ENCODE measurements at places on chromosomes 12 and 14.

DNA sequence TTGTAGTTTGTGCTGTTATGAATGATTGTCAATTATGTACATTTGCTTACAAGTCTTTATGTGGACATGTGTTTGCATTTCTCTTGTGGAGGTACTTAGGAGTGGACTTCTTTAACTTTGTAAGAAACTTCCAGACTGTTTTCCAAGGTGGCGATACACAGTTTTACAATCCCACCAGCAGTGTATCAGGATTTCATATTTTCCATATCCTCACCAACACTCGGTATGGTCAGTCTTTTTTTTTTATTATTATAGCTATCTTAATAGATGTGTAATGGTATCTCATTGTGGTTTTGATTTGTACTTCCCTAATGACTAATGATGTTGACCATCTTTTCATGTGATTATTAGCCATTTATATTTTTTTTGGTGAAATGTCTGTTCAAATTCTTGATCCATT is 73.7 kb upstream of the KCNH3 start:
- no peak for DNase-seq

DNA sequence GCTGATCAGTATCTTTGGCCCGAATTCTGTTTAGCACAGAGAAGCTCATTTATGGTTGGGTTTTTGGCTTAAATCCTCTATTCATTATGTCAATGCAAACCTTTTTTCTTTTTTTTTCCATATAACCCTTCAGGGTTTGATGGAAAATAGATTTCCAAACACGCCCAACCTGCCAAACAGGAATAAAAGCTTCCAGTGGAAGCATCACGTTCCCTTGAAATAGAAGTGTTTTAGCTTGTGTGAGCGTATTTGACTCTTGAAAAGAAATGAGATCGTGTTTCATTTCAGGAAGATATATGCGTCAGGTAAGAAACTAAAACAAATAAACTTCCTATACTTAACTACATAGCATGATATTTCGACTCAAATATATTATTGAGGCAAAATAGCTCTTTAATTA is at the start of gene PIK3C2G:
Gene PIK3C2G, plus strand, starts transcription at position 246 of the 400 bp plus-strand sequence. CDS start 20,564 bp downstream, outside the sequence.
- no peak for DNase-seq

GRCh38 chr12:29750131-29750927 is 33.4 kb downstream of the TMTC1 start:
- no peak for DNase-seq

- no peak for DNase-seq
Measured at GRCh38 chr12:128644664-128645296, 179.0 kb downstream of the SLC15A4 start.

DNA sequence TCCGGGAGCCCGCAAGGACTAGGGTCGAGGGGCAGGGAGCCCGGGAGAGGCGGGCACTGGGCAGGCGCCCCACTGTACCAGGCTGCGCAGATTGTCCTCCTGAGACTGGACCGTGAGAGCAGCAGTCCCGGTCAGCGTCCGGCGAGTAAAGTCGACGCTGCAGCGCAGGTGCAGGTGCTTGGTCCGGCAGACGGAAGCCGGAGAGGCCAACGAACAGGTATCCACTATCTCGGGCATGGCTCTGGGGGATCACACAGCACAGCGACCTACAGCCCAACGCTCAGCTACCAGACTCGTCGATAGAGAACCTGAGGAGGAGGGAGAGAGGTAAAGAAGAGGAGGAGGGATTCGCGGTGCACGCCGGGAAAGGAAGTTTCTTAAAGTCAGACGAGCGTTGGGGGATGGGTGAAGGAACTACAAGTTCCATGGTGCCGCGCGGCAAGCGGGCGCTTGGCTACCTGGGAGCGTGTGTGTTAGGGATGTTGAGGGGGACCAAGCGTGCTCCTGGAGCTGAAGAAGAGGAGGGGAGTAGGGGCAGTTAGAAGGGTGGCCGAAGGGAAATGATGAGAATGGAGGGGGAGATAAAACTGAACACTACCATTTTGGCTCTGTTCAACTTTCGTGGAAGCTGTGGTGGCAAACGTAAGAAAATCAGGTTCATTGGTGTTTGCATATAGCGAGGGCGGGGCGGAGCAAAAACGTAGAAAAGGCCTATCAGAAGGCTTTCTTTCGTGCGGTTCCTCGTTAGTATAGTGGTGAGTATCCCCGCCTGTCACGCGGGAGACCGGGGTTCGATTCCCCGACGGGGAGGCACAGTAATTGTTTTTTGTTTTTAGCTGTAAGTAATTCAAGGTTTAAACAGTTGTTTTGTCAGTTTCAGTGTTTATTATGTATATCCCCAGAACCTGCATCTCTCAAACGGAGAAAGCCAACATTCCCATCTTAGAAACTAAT is at the start of gene LTA4H:
Gene LTA4H, minus strand, starts transcription at position 305 of the 954 bp plus-strand sequence. Its CDS starts 68 bp downstream, at position 237.
- peak; percentile 89 for DNase-seq

- DNase-seq: no peak
Measured at GRCh38 chr12:49916129-49916919, 12.6 kb upstream of the FAIM2 start.

GRCh38 chr12:13472690-13473089 is 276.2 kb downstream of the EMP1 start:
- no peak for DNase-seq

DNA sequence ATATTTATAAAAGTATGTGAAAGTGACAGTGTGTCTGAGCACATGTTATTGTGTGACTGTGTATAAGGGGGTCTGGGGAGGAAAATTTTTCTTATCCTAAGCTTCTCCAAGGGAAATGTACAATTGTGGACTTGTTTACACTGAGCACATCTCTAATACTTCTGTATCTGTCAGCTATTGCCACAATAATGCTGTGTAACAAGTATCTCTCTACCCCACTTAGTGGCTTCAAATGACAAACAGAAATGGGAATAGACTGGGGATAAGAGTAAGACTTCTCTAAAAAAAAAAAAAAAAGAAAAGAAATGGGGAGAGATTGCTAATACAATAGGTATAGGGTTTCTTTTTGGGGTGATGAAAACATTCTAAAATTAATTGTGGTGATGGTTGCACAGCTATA is 44.3 kb upstream of the CCDC63 start:
- DNase-seq: no peak

DNA sequence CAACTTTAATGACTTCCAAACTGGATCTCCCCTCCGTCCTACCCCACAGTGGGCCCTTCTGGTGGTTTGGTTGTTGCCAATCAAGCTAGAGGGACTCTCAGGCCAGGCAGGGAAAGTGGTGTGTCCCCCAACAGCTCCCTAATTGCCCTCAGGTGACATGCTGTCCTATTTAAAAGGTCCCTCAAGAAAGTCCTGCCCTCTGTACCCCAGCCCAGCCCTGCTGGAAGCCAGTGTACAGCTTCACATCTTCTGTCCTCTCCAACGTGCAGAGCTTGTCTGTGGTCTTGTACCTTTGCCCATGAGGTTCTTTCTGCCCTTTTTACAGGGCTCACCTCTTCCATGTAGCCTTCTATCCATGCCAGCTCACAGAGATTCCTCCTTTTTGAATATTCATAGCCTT is 4.2 kb downstream of the RIN3 start:
- no peak for DNase-seq

GRCh38 chr14:62654641-62655040 is 390.6 kb downstream of the KCNH5 start:
- DNase-seq: no peak

DNA sequence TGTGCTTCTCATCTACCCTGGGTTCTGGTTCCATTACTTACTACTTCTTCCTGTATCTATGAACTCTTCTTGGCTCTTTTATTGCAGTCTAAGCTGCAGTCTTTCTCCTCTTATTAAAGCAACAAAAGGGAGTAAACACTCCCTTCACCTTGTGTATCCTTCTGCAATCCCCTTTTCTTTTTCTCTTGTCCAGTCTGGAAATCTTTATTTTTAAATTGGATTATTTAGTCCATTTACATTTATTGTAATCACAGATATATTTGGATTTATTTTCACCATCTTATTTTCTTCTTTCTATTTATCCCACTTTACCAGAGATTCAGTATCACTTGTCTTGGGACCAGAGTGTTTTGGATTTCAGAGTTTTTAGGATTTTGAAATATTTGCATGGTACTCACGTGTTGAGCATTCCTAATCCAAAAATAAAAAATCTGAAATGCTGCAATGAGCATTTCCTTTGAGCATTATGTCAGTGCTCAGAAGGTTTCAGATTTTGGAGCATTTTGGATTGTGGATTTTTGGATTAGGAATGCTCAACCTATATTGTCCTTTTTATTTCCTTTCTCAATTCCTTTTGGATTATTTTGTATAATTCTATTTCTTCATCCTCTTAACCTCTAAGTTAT is 6.8 kb upstream of the ACVR1B start:
- no peak for DNase-seq

DNA sequence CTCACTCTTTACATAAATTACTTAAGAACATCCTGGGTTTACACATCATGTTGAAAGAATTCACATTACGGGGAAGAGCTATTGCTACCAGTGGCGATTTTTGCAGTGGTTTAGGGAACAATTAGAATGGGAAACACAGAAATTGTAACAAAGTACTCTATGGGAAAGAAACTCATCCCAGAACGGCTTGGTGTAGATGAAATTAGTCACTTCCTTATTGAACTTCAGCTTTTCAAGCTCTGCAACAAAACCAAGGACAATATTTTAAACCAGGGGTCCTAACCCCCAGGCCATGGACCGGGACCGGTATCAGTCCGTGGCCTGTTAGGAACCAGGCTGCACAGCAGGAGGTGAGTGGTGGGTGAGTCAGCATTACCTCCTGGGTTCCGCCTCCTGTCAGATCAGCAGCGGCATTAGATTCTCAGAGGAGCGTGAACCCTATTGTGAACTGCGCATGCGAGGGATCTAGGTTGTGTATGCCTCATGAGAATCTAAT is 32.3 kb upstream of the FICD start:
- no peak for DNase-seq

GRCh38 chr14:99969673-99970322 is 95.4 kb upstream of the EVL start:
- DNase-seq: no peak

DNA sequence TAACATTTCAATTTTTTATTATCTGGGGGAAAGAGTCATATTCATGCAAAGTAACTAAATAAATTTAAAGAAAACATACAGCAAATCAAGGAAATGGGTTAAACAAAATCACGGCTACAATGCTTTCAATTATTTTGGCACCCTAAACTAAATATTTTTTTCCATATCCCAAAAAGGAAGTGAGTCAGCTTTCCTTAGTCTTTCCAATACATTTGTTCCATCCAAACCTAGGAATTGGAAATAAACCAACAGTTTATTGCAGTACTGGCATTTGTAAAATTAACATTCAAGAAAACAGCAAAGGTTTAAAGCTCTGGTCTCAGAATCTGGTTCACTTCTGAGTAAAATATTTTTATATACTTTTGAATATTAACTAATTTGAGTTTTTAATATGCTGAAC is 89.2 kb downstream of the BCL2L14 start:
- no peak for DNase-seq

- DNase-seq: no peak
Measured at GRCh38 chr12:42360747-42361403, 34.9 kb downstream of the PPHLN1 start.

DNA sequence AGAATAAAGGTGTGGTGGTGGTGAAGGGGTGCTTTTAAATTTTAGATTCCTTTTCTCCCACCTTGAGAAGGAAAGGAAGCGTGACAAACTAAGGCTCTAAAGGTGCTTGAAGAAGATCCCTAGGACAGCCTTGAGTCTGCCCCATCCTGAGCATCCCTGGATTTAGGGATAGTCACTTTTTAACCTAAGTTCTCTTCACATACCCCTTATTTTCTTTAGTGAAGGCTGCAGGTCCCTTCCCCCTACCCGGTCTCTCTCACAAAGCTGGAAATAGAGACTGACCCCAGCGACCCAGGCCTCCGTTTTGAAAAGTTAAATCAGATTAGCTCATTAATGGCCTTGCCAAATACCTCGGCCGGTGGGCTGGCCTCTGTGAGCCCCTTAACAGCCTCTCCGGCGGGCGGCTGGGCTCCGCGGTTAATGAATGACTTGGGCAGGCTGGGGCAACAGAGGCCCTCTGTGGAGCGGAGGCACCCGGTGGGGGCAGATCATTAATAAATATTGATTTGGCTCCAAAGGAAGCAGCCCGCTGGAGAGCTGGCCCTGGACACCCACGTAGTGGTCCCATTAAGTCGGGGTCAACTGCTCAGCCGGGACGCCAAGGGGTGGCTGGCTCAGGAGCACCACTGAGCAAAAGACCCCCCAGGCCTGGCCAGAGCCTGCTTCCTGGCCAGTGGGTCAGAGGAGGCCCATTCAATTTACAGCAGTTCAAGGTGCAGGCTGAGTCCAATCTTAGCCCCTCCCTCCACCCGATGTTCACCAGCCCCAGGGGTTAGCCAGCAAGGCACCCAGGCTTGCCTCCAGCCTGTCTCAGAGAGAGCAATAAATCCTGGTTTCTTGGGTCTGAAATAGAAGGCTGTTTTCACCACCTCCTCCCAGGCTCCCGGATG is 31.8 kb downstream of the PAH start:
- no peak for DNase-seq

DNA sequence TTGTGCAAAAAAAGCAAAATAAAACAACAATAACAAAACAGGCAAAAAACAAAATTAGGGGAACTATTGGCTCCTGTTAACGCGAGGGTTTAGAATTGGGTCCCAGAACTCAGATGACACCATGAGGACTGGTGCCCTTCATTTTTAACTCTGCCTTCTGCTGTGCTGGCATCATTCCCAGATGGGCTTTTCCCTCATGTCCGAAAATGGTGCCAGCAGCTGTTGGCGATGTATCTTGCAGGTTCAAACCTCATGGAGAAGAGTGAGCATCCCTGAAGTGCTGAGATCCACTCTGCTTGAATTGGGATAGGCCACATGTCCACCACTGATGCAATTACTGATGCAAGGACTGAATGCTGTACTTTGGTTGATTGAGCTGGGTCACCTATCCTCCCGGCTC is 61.1 kb downstream of the MYRFL start:
- no peak for DNase-seq

DNA sequence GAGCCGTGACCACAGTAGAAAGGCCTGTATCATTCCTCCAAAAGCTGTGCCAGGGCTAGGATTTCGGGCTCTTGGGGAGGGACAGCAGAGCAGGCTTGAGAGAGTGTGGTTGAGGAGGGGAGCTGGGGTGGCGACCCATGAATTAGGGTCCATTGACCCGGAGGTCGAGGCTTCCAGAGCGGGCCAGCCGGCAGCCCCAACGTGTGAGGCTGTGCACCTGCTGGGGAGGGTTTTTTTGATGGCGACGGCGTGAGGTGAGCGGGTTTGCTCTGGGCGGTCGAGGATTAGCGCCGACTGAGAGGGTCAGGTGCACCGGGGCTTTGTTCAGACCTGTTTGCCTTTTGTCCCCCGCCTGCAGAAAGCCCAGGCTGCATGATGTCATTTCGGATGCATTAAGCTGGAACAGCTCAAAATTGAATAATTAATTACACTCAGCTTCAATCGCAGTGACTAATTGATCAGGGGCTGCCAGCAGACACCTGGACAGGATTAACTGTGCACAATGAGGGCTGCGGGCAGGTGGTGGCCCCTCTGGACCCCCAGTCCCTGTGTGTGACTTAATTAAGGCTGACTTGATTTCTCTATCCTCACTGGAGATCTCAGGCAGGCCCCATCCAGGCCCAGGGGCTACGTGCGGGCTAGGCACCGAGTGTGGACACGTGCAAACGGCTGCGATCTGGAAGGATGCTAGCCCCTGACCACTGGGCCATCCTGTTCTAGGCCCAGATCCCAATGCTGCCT is 42.1 kb upstream of the MEG3 start:
- DNase-seq: no peak

DNA sequence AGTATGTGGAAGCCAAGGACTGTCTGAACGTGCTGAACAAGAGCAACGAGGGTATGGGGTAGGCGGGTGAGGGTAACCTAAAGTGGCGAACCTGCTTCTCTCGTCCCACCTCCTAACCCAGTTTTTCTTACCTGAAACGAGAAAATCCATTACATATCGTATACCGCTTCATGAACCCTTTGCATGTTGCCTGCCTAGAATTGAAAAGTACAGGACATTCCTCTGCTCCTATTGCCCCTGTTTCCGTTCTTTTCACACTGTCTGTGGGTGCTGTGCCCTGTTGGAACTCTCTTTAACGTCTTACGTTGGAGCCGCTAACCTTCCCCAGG is 513 bp downstream of the PFDN5 start:
- DNase-seq: no peak
